ENCODE measurements at places on chromosomes 13 and 19.

DNA sequence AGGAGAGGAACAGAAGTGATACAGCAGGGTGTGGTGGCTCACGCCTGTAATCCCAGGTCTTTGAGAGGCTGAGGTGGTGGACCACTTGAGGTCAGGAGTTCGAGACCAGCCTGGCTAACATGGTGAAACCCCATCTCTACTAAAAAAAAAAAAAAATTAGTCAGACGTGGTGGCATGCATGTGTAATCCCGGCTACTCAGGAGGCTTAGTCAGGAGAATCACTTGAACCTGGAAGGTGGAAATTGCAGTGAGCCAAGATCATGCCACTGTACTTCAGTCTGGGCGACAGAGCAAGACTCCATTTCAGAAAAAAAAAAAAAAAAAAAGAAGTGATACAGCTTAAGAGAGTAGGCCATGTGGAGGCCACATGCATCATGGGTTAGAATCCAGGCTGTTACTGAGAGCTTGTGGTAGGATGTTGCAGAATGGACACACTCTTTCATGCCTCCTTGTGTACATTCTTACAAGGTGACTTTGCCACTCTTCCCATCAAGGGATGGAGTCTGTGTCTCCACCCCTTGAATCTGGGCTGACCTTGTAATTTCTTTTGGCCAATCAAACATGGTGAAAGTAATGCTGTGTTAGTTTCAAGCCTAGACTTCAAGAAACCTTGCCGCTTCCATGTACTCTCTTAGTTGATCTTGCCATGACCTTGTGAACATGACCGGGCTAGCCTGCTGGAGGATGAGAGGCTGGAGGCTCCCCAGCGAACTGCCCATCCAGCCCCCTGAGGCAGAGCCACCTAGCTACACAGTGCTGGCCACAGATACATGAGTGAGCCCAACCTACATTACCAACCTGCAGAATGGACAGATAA lies 12.3 kb downstream of the FAM187B start:
- DNase-seq = no peak

- peak; percentile 4 for DNase-seq
These were observed 8.2 kb upstream of the ZNF527 start for GRCh38 chr19:37362733-37363132.

DNA sequence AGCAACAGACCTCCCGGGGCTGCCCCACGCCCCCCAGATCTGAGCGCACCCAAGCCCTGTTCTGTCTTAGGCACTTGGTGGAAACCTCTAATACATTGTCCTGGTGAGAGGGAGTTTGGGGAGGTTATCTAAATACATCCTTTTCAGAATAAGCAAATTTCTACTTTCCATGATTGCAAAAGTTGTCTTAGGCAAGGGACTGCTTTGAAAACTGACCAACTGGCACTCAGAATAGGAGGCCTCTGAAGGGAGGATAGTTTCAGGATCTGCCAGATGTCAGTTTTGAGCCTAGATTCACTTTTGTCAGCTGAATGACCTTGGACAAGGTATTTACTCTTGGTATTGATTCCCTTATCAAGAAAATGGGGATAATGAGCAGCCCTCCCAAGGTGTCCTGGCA lies 11.8 kb downstream of the SERP2 start:
- DNase-seq = no peak

DNA sequence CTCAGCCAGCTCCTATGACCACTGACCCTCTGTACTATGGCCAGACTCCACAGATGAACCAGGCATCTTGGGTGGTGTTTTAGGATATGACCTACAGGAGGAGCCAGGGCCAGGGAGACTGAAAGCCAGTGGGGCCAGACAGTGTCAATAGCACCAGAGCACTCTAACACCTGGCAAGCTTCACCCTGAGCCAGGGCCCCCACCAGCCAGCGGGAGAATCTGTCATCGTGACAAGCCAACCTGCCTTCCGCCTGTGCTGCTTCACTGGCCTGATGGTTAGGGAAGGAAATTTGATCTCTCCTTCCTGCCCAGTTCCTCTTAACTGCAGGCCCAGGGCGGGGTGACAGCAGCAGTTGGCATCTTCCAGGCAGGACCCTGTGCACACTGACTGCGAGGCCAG lies 222.4 kb downstream of the UQCRFS1 start:
- no peak for DNase-seq

DNA sequence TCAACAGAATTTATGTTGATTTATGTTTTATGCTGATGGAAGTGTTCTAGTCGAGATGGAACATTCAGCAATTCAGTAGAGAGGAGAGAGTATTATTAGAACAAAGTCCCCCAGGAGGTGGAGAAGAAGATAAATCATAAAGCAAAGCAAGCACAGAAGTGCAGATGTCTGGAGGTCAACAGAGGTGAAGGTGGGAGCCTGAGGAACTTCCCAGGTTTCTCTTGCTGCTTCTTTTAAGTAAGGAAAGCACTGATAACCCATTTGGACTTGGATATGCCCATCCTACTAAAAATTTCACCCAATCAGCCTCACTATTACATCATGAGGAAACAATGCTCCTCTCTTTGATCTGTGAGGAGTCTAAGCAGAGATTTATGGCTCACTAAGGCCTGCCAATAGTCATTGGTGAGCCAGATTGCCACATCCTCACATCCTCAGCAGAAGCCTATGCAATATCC lies 98.8 kb downstream of the EPSTI1 start:
- DNase-seq = no peak

- no peak for DNase-seq
These were observed 39.7 kb upstream of the RXFP2 start for GRCh38 chr13:31699650-31700049.

DNA sequence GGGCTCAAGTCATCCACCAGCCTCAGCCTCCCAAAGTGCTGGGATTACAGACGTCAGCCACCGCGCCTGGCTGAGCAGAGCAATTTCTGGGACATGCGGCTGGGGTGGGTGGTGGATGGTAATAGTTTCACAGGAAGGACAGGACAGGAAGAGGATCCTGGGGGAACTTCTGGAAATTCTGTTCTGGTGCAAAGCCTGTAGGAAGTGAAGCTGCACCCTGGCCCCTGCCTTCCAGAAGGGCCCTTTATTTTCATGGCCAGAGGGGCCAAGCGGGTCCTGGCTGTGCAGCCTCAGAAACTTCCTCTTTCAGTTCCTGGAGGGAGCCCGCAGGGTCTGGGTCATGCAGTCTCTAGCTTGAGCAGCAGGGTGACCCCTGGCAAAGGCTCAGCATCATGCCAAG lies 15.7 kb downstream of the FEM1A start:
- no peak for DNase-seq

DNA sequence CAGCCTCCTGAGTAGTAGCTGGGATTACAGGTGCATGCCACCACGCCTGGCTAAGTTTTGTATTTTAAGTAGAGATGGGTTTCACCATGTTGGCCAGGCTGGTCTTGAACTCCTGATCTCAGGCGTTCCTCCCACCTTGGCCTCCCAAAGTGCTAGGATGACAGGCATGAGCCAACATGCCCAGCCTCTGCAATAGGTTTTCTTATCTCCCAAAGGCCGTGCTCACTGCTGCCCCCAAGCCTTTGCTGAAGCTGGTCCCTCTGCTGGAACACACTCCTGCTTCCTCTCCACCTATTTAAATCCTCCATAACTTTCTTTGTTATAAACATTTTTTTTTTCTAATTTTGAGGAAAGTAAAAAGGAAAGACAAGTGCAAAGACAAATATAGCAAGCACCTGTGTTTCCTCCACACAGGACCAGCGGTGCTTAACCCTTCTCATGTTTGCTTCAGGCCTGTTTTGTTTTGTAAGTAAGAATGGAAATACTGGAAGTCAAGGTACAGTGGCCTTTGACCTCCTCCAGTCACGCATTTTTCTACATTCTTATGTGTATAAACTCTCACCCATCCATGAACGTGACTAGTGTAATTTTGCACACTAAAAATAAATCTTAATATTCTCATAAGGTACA lies 14.5 kb upstream of the TNFAIP8L1 start:
- no peak for DNase-seq

GRCh38 chr19:39046037-39046821 lies 13.9 kb upstream of the FBXO27 start:
- no peak for DNase-seq

DNA sequence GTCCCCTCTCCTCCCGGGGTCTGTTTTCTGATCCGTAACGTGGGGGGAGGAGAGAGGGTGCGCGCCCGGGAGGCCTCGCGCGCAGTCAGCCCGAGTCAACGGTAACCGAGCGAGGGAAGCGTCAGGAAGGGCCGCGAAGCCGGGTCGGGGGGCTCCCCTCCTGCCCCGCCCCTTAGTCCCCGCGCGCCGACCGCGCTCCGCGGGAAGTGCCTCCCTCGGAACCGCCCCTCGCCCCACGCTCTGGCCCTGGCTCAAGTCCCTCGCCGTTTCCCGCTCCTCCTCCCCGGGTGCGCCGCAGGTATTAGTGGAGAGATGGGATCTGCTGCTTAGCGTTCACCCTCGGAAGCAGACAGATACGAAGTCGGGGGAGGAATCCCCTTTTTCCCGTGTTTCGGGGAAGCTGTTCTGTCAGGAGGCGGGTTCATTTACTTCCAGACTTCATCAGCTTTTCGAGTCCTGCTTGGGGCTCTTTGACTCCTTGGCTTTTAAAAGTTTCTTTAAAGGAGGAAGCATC lies 770 bp downstream of the HNRNPM start:
- DNase-seq = peak; percentile 63
